HFFc6 (cell line): ENCODE measurements at places on chromosomes 11 and 22. TPM values are rescaled to one million over a fixed set of nuclear protein-coding genes. Genes with fewer than 3 reads are reported as not detected.

GRCh38 chr11:60754887-60755286, 1.8 kb upstream of the MS4A15 start:
- H3K36me3 ChIP-seq = no peaks in the 10 kb centered on the region
- H3K27ac ChIP-seq = no peak overlapping the region
- H3K4me1 ChIP-seq = no peaks in the 10 kb centered on the region
- H3K27me3 ChIP-seq = peaks cover 27% of the 10 kb centered on the region
- no peak for DNase-seq

DNA sequence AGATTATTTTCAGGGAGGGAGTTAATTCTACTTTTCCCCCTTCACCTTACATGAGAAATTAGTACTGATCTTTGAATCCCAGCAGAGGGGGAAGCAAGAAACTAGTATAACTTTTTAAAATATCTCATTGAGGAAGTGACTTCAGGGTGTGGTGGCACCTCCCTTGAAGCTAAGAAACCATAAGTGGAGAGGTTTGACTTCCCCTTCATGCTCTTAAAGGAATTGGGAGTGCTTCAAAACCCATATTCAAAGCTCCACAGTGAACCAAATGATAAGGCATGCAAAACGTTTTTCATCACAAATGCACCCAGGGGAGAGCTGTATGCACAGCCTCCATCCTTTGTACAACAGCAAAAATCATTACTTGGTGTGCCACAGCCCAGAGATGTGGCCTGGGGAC, 540 bp downstream of the MS4A14 start:
- H3K27me3 ChIP-seq = no peaks in the 10 kb centered on the region
- no peaks in the 10 kb centered on the region for H3K4me1 ChIP-seq
- no peak for DNase-seq
- no peak overlapping the region for H3K27ac ChIP-seq

DNA sequence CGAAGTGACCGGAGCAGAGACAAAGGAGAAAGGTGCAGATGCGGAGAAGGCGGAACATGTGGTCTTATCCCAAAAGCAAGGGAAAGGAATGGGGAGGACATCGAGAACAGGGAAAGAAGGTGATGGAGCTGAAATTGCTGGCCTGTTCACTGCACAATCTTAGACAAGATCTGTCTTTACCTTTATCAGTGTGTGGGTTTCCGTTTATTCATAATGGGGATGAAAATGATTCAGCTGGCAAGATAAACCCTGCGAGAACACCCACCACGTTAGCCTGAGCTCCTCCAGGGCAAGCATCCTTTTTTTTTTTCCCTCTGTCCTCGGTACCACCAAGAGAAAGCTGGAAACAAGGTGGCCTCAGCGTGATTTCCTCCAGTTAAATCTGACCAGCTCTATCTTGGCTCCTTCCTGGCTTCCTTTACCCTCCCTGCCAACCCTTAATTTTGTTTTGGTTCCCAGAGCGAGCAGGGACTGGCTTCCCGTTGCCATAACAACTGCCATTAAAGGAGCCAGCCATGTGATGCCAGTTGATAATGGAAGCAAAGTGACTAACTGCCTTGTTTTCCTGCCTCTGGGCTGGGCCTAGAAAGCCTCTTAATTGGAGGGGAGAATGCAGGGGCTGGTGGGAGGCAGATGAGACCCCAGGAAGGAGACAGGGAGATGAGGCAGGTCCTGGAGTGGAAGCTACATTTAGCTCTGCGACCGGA, 4.2 kb downstream of the SGSM1 start:
- peaks cover 26% of the 10 kb centered on the region for H3K27me3 ChIP-seq
- no peak for DNase-seq
- H3K27ac ChIP-seq = no peak overlapping the region
- no peak overlapping the region for H3K4me3 ChIP-seq

GRCh38 chr22:22858559-22858937, 29.1 kb upstream of the IGLL5 start:
- H3K4me3 ChIP-seq = no peak overlapping the region
- no peak for DNase-seq
- H3K36me3 ChIP-seq = no peaks in the 10 kb centered on the region
- no peak overlapping the region for H3K27ac ChIP-seq

GRCh38 chr11:10885703-10886363, 28.0 kb upstream of the ZBED5 start:
- no peak for DNase-seq
- H3K27ac ChIP-seq = no peak overlapping the region
- H3K4me1 ChIP-seq = peaks cover 7% of the 10 kb centered on the region
- H3K27me3 ChIP-seq = no peaks in the 10 kb centered on the region

GRCh38 chr11:112811783-112812182, 149.4 kb upstream of the NCAM1 start:
- no peaks in the 10 kb centered on the region for H3K36me3 ChIP-seq
- no peaks in the 10 kb centered on the region for H3K27me3 ChIP-seq
- DNase-seq = no peak

GRCh38 chr11:64304316-64305072, 830 bp upstream of the ESRRA start:
- peak overlapping the region; percentile 94 for H3K27ac ChIP-seq
- H3K27me3 ChIP-seq = peaks cover 15% of the 10 kb centered on the region
- peak; percentile 82 for DNase-seq
- H3K4me3 ChIP-seq = peak overlapping the region; percentile 96
- no peaks in the 10 kb centered on the region for H3K36me3 ChIP-seq

DNA sequence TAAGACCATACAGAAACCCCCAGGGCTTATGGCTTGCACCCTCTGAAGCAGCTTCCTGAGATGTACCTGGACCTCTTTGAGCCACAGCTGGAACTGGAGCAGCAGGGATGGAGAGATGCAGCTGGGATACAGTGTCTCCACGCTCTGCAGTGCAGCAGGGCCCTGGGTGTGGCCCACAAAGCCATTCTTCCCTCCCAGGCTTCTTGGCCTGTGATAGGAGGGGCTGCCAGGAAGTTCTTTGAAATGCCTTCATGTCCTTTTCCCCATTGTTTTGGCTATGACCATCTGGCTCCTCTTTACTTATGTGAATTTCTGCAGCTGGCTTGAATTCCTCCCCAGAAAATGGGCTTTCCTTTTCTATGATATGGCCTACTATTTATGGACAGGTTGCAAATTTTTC, 37.1 kb upstream of the RAB38 start:
- H3K36me3 ChIP-seq = no peaks in the 10 kb centered on the region
- H3K4me3 ChIP-seq = no peak overlapping the region
- H3K27ac ChIP-seq = no peak overlapping the region
- no peaks in the 10 kb centered on the region for H3K4me1 ChIP-seq

DNA sequence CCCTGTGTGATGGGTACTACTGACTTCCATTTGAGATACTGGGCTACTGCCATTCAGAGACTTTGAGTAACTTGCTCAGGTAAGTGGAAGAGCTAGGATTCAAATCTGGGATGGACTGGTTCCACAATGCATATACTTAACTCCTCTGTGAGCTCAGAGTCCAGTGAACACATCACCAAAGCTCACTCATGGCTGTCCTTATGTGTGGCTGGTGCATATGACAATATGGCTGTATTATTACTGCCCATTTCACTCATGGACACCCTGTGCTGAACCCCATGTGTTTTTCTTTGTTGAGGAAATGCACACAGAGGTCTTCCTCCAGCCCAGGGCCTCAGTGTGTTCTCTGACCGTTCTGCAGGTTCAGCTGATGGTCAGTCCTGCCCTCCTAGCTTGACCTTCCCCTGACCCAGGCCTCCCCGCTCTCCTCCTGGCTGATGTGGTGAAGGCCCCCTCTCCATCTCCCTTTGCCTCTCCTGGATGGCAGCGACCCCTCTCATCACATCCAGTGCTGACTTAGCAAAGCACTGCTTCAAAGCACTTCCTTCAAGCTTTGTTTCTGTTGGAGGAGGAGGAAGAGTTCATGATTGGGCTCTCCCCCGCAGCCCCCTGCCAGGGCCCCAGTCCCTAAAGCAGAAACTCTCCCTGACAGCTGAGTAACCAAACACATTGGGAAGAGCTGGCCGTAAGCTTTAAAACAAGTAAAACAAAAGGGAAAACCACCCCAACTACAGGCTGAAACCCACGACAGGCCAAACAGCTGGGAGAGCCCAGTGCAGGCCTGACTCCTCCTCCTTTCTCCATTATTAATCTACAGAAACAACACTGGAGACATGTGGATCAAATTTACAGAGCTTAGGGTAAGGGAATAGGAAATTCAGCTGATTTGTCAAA, 101.2 kb downstream of the NAT10 start:
- H3K27ac ChIP-seq = no peak overlapping the region
- H3K36me3 ChIP-seq = no peaks in the 10 kb centered on the region
- H3K4me3 ChIP-seq = no peak overlapping the region
- no peak for DNase-seq

DNA sequence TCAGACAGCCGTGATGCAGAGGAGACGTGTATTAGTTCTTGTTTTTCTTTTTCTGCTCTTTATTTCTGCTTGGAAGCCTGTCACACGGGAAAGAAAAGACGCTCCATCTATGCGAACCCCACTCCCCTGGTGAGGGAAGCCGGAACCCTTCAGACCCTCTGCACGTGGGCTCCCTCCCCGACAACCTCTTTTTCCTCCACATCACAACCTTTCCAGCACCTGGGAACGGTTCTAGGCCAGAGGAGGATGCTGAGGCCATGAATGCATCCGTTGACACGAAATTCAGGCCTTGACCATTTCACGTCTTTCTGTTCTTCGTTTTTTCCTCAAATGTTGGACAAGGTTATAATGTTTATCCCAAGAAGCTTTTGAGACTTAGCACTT, 85.3 kb upstream of the WNT7B start:
- H3K4me3 ChIP-seq = no peak overlapping the region
- H3K36me3 ChIP-seq = peaks cover 14% of the 10 kb centered on the region; the same call in 1 of the 2 replicates
- no peak for DNase-seq
- peaks cover 1% of the 10 kb centered on the region for H3K27me3 ChIP-seq

DNA sequence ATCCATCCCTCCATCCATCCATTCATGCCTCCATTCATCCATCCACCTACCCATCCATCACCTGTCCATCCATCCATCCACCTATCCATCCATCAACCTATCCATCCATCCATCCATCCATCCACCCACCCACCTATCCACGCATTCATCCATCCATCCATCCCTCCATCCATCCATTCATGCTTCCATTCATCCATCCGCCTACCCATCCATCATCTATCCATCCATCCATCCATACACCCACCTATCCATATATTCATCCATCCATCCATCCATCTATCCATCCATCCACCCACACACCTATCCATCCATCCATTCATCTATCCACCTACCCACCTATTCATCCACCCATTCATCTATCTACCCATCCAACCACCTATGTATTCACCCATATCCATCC, 13.8 kb downstream of the PARVG start:
- H3K27me3 ChIP-seq = peaks cover 29% of the 10 kb centered on the region
- no peak overlapping the region for H3K4me3 ChIP-seq
- H3K36me3 ChIP-seq = no peaks in the 10 kb centered on the region
- H3K27ac ChIP-seq = no peak overlapping the region
- DNase-seq = no peak
- H3K4me1 ChIP-seq = no peaks in the 10 kb centered on the region

GRCh38 chr22:20040327-20041200, 19.7 kb downstream of the TANGO2 start:
- H3K4me1 ChIP-seq = no peaks in the 10 kb centered on the region
- H3K27ac ChIP-seq = no peak overlapping the region
- no peak for DNase-seq
- H3K4me3 ChIP-seq = no peak overlapping the region

GRCh38 chr11:44029977-44030911, 17.5 kb upstream of the ACCSL start:
- H3K4me1 ChIP-seq = peaks cover 45% of the 10 kb centered on the region
- H3K27ac ChIP-seq = peak overlapping the region; percentile 69
- H3K4me3 ChIP-seq = no peak overlapping the region; the same call in 1 of the 2 replicates
- peaks cover 8% of the 10 kb centered on the region for H3K27me3 ChIP-seq
- DNase-seq = peak; percentile 49

- DNase-seq = no peak
- no peak overlapping the region for H3K4me3 ChIP-seq
- no peak overlapping the region for H3K27ac ChIP-seq
- H3K27me3 ChIP-seq = peaks cover 9% of the 10 kb centered on the region
Observed at GRCh38 chr22:22773979-22774604, 113.5 kb upstream of the IGLL5 start.

DNA sequence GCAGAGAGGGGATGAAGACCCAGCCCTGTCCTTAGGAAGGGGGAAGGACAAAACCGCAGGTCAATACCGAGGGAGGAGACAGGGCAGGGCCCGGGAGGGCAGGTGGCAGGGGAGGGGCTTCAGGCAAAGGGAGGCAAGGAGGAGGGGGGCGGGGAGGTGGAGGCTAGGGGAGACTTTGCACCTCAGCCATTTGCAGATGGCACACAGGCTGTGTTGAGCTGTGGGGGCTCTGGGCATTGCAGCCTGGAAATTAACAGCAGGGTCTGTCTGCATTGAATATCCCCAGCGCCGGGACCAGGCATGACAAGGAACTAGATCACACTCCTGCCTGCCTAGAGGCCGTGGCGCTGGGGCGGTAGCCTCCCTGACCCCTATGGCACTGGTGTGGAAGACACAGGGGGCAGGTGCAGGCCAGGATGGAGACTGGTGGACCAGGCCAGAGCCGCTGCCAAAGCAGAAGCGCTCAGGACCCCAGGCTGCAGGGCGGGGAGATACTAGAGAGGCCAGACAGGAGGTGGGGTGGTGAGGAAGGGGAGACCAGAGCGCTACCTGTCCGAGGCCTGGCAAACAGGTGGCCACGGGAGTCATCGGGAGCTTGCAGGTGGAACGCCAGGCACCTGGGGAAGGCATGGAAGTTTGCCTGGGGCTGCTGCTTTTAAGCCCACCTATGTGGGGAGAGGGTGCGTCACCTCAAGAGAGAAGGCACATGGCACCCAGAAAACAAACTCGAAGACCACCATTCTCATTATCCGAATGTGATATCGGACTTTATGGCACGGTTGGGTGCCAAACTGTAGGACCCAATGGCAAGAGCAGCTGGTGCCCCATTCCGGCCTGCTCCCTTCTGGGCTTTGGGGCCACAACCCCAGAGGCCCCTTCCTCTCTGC, 11.5 kb downstream of the CBX6 start:
- H3K4me1 ChIP-seq = no peaks in the 10 kb centered on the region
- DNase-seq = no peak
- peaks cover 2% of the 10 kb centered on the region for H3K27me3 ChIP-seq
- peak overlapping the region; percentile 42; the same call in 1 of the 2 replicates for H3K27ac ChIP-seq

- peaks cover 10% of the 10 kb centered on the region; the same call in 1 of the 2 replicates for H3K27me3 ChIP-seq
- H3K4me3 ChIP-seq = no peak overlapping the region
- no peak overlapping the region for H3K27ac ChIP-seq
- DNase-seq = no peak
Observed at GRCh38 chr11:70579316-70579955, 181.1 kb downstream of the CTTN start.

Gene C11orf21
- not detected in 3 replicates for total RNA-seq

Gene SPON1
- total RNA-seq = not detected in 3 replicates

Gene OR8H2
- total RNA-seq = not detected in 3 replicates

Gene ANO9
- not detected in 3 replicates for total RNA-seq

Gene GGT1
- total RNA-seq = 1.1 and 2.2 TPM in 2 replicates

Gene PIM3
- total RNA-seq = 14.6 and 17.2 TPM in 2 replicates

Gene TUB
- 2.1 to 9.1 TPM (median 8.1 TPM) in 3 replicates for total RNA-seq

Gene APOBEC3F
- total RNA-seq = 6.5 to 9.4 TPM (median 8.5 TPM) in 3 replicates

Gene DKK3
- 538 to 872 TPM (median 832 TPM) in 3 replicates for total RNA-seq

Gene C11orf87
- 0.13 to 0.51 TPM in 2 of 3 replicates, not detected in the other for total RNA-seq

Gene PHF21B
- not detected in 3 replicates for total RNA-seq

Gene BTG4
- not detected in 3 replicates for total RNA-seq

Gene LARGE1
- total RNA-seq = 7.3 and 7.7 TPM in 2 replicates
